ENCODE measurements at places on chromosomes 1 and 21.

DNA sequence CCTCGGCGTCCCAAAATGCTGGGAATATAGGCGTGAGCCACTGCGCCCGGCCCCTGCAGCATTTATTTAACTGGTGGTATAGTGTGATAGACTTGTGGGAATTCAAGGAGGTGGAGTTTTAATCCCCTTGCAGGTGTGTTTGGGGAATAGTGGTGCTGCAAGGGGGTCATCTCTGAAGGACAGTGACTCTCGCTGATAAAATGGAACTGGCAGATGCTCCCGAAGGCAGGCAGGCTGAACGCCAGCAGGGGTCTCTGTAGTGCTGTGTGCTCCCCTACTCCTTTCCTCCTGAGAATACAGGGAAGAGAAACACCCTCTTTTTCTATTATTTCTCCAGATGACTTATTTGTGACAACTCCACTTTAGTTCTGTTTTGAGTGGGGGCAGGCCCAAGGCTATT is 4.0 kb downstream of the OSCP1 start:
- peak; percentile 5 for DNase-seq

DNA sequence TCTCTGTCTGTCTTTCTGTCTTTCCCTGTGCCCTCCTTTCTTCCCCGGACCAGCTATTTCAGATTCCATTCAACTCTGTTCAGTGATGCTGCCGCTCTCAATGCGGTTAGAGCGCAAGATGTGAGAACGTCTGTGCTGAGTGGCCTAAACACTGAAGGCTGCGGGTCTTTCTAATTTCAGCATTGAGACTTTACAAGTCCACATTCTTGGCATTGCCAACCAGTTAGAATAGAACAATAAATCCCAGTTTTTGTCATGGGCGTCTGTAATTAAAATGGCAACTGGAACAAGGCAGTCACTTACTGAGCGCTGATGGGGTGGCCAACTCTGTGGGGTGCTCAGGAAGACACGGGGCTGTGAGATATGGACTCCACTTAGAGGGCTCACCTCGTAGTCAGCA is 112.8 kb downstream of the DHRS3 start:
- no peak for DNase-seq

- DNase-seq: peak; percentile 53
Observed at GRCh38 chr1:167095368-167095767, 1.5 kb downstream of the STYXL2 start.

DNA sequence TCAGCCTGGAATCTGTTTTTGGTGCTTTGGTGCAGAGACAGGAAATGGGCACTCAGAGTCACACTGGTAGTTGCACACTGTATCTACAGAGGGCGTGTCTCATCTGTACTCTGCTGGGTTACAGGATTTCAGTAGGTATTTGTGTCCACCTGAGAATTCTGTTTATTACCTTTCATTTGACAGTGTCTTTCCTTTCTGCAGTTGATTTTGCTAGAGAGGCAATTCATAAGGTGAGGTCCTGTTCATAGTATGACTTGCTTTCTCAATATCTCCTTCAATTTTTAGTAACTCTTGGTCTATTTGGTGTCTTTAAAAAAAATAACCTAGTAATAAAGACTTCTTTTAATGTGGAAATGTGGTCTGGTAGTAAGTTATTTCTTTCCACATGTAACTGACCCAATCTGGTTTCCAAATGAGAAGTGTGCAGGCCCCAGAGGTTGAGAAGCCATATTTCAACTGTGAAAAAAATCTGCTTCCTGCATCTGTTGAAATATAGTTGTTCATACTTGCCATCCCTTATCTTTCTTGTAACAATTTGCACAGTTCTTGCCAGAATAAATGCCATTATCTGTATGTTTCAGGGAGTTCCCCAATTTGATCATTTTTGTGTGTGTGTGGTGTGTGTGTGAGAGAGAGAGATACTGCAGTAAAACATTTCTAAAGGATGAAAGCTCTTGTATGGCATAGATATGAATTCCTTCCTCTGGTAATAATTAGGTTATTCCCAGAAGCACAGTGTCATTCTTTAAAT is 78.4 kb upstream of the DNAJC6 start:
- no peak for DNase-seq

GRCh38 chr1:111234866-111235265 is 7.4 kb downstream of the CHI3L2 start:
- DNase-seq: no peak
